ENCODE measurements at places on chromosomes 6 and 20. TPM values are rescaled to one million over a fixed set of nuclear protein-coding genes. Genes with fewer than 3 reads are reported as not detected.
A peak's percentile ranks its signal among the peaks of the same experiment; 100 is the strongest.

PNPLA1 gene
- 0.57 TPM for total RNA-seq

- no peak for DNase-seq
These were observed 501.0 kb downstream of the KIF16B start for GRCh38 chr20:16072220-16072619.

CAPN11 gene
- 0.23 TPM for total RNA-seq

- no peak for DNase-seq
These were observed 59.0 kb downstream of the SGK1 start for GRCh38 chr6:134258849-134259306.

DNA sequence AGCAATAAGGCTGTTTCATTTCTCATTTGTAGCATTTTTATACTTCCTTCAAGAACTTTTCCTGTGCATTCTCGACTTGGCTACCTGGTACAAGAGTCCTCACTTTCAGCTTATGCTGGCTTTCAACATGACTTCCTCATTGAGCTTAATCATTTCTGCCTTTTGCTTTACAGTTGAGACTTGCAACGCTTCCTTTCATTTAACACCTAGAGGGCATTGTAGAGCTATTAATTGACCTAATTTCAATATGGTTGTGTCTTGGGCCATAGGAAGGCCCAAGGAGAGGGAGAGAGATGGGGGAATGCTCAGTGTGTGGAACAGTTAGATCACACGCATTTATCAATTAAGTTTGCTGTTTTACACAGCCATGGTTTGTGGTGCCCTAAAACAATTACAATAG, 37.2 kb downstream of the SLC22A2 start:
- peak; percentile 51 for DNase-seq

CDC5L gene
- 23.1 TPM for total RNA-seq

DNA sequence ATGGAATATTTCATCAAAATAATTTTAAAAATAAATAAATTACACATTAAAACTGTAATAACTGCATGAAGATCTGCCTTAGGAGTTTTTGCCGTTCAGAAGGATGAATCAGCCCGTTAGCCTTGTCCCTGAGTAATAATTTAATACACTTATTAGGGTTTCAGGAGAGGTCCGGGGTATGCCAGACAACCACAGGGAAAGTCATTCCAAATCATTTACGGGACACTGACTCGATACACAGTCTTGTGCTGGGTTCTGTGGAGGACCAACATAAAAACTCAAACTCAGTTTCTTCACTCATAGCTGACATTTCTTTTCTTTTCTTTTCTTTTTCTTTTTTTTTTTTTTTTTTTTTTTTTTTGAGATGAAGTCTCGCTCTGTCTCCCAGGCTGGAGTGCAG, 735 bp upstream of the LY6G6F start:
- DNase-seq = no peak

DNA sequence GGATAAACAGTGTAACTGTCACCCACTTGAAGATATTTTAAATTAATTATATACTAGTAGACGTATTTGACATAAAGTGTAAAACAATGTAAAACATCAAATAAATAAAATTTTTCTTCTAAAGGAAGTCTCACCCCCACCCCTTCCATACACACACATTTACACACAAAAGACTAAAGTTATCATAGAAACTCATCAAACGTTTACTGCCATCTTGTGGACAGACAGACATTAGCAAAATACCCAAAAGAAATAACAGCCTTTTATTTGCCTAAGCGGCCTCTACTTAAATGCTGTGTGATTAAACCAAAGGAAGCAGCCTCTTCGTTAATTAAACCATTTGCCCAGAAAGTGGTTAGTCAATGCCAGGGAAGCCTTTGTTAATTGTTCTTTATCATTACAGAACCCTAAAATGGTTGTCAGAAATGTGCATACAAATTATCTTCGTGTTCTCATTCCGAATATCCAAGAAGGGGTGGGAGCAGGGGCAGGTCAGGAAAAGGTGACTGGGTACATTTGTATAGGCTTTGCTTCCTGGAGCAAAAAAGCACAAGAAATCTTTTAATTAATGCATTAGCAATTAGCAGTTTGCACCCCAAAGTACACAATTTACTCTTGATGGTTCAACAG, 176.2 kb upstream of the SASH1 start:
- peak; percentile 66 for DNase-seq

HLA-DMA gene
- 9.0 TPM for total RNA-seq

EFCAB8 gene
- total RNA-seq = 0.53 TPM

GRCh38 chr6:13496513-13497190, 9.3 kb upstream of the GFOD1 start:
- DNase-seq = no peak

DNA sequence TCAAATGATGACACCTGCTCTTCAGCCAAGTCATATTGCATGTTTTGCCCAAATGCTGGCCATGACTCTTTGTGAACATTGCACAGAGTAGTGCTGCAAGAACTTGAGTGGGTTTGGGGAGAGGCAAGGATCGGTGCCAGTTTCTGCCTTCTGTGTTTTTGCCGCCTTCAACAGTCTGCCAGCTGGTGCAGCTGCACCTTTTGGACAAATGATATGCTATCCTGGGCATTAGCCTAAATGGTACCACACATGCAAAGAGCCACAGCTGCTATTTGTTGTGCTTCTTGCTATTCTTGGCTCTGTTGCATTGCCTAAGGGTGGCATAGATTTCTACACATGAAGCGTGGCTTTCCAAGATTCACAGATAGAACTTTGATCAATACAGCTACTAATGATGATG, 189.0 kb upstream of the CCN2 start:
- no peak for DNase-seq

DNA sequence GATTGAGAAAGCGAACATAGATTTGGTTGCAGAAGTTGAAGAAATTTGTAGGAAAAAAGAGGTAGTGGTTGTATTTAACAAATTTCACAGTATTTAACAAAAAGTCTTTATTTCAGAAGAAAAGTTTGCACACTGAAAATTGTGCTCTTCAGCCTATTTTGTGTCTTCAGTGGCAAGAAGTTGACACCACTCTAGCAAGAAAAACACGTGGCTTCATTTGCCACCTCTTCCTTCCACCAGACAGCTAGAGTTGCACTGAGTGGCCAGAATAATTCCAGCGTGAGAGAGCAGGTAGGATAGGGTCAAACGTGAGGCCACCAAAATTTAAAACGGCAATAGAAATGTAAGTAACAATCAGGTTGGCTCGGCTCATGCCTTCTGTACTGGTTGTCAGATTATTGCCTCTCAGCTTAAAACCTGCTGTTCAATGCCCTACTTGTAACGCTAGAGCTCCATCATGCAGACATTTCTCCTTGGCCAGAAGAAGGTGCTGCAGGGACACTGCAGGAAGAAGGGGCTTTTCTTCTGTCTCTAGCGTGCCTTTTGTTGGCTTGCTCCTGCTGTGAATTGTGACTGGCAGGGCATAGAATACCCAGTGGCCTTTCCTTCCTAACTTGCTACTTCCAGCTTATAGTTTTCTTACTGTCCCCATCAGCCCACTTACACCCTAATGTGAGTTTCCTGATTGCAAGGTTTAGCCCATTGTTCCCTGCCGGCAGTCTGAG, 12.1 kb downstream of the TRAPPC3L start:
- DNase-seq = no peak

DNA sequence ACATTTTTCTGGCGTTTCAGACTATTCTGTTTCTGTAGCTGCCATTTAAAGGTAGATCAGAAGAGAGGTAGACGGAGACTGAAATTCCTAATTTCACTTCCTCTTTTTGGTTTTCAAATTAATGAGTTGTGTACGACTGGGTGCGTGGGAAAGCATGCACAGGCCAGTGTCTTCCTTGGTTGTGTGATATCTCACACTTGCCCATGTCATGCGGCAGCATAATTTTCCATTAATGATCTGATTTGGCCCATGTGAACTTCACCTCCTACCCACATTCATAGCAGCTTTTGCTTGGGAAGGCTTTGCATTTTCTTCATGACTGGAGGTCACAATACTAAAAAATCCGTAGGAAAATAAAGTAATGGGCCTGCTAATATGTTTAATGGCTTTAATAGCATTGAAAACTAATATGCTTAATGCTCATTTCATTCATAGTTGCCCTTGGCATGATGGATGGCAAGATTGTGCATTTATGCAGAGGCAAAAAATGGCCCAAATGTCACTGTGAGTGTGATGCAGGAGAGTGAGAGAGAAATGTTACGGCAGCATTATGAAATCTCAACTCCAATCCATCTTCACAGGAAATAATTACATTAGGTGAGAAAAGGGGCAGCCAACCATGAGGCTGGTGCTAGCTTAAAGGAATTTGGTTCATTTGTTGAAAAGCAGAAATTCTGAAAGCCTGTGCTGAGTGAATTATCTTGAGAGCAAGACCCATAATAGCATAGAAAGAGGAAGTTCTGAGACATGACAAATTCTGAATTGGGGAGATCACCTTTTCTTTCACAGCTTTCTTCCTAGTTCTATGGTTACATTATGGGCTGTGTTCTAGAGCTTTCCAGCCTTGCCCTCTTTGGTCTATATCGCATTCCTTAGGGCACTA, 69.0 kb upstream of the UST start:
- DNase-seq = no peak

BFSP1 gene
- 2.0 TPM for total RNA-seq

- DNase-seq = no peak
These were observed 15.7 kb upstream of the SLC13A3 start for GRCh38 chr20:46666818-46667515.

KLHDC3 gene
- 90.5 TPM for total RNA-seq

DNA sequence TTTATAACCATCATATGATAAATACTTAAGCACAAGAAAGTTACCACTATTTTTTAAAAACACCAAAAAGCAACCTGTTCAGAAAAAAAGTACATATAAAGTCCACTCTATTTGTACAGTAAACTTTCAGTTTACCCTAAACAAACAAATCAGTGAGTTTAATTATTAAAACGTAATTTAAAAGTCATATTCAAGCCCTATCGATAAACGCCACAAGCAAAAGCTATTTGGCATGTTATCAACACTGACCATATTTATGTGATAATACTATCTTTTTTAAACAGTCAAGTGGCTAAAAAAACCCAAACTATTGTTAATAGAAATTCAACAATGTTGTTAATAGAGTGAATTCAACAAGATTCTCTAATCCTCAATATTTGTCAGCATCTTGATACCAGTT, 1.9 kb downstream of the KATNA1 start:
- no peak for DNase-seq

- DNase-seq = no peak
These were observed 146.3 kb upstream of the B3GAT2 start for GRCh38 chr6:71103130-71103529.

All from hepatocyte (in vitro differentiated cells).